HFFc6 (cell line): ENCODE measurements at places on chromosomes 3 and 15. TPM values are rescaled to one million over a fixed set of nuclear protein-coding genes. Genes with fewer than 3 reads are reported as not detected.

DNA sequence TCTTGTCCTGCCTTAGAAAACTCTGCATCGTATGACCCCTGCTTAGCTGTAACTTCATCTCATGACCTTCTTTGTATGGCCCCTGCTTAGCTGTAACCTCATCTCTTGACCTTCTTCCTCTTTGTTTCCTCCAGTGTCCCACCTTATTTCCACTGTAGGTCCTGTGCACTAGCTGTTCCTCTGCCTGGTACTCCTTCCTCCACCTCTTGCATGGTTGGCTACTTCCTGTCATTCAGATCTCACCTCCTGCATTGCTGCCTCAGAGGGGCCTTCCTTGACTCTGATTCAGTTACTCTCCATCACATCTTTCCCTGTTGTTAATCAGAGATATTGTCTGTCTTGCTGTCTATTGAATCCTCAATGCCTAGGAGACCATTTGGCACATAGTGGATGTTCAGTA is 63.2 kb downstream of the PDE8A start:
- peak overlapping the region; percentile 2; the same call in 1 of the 2 replicates for H3K27ac ChIP-seq
- no peak for DNase-seq
- H3K36me3 ChIP-seq, result no peaks in the 10 kb centered on the region; the same call in 1 of the 2 replicates
- peaks cover 66% of the 10 kb centered on the region for H3K4me1 ChIP-seq
- no peak overlapping the region for H3K4me3 ChIP-seq

DNA sequence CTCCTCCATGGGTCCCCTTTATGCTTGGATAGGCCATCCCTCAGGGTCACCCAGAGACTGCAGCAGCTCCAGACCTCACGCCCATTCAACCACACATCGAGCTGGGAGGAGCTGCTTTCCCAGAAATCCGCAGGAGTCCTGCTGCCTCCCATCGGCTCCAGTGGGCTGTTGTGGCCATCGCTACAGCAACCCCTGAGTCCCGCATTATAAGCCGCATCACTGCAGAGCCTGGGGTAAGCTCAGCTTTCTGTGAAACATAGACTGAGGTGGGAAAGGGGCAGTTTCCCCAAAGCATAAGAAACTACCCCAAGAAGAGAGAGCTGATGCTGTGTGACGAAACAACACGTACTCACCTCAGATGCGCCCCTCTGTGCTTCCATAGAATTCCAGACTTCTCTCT is 35.7 kb downstream of the MRPL46 start:
- no peak overlapping the region for H3K27ac ChIP-seq
- no peaks in the 10 kb centered on the region for H3K36me3 ChIP-seq
- H3K27me3 ChIP-seq, result peaks cover 21% of the 10 kb centered on the region
- no peak overlapping the region for H3K4me3 ChIP-seq

- peaks cover 16% of the 10 kb centered on the region for H3K4me1 ChIP-seq
- no peak overlapping the region for H3K27ac ChIP-seq
- H3K27me3 ChIP-seq, result no peaks in the 10 kb centered on the region
Measured at GRCh38 chr15:50744601-50745000, 20.9 kb downstream of the SPPL2A start.

DNA sequence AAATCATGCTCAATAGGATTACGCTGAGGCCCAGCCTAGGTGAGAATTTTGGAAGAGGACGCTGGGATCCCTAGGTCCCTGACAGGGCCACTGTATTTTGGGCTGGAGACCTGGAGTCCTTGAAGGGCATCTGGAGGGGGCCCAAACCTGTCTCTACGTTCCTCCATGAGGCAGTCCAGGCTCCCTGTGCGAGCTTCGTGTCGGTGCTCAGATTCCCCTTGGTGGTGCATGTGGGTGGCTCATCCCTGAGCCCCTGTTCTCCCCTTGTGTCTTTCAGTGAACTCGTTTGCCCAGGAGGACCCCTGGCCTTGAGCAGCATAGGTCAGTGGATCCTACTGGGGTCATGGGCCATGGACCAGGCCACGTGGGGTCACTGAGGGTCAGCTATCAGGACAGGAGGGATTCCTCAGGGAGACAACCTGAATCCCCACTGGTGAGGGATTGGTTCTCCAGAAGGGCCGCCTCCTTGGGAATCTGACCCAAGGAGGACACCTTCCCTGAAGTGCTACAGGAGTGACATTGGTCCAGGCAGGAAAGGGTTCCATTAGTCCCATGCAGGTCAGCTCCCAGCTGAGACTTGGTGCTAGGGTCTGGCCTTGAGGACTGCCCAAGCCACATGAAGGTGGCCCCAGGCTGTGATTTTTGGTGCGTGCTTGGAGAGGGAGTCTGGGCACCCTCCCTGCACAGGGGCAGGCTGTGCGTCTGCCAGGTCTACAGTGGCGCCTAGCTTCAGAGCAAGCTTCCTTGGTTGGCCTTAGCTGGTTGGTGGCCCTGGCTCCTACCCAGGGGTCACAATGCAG is 229.8 kb downstream of the SNRPN start:
- no peaks in the 10 kb centered on the region; the same call in 1 of the 2 replicates for H3K36me3 ChIP-seq
- DNase-seq, result no peak
- H3K27me3 ChIP-seq, result peaks cover 4% of the 10 kb centered on the region; the same call in 1 of the 2 replicates

GRCh38 chr3:84125760-84126159 is 833.0 kb upstream of the CADM2 start:
- no peak overlapping the region for H3K27ac ChIP-seq
- no peak for DNase-seq
- no peaks in the 10 kb centered on the region for H3K4me1 ChIP-seq
- no peaks in the 10 kb centered on the region for H3K36me3 ChIP-seq

- no peak overlapping the region for H3K27ac ChIP-seq
- H3K4me3 ChIP-seq, result no peak overlapping the region
- peaks cover 34% of the 10 kb centered on the region for H3K4me1 ChIP-seq
- H3K27me3 ChIP-seq, result no peaks in the 10 kb centered on the region
- peaks cover 15% of the 10 kb centered on the region for H3K36me3 ChIP-seq
- no peak for DNase-seq
Measured at GRCh38 chr3:177483182-177483967, 286.1 kb upstream of the TBL1XR1 start.

GRCh38 chr3:73214846-73215245 is 153.4 kb downstream of the EBLN2 start:
- peaks cover 8% of the 10 kb centered on the region; the same call in 1 of the 2 replicates for H3K4me1 ChIP-seq
- no peak overlapping the region for H3K27ac ChIP-seq
- H3K36me3 ChIP-seq, result no peaks in the 10 kb centered on the region
- DNase-seq, result no peak
- H3K27me3 ChIP-seq, result peaks cover 6% of the 10 kb centered on the region

DNA sequence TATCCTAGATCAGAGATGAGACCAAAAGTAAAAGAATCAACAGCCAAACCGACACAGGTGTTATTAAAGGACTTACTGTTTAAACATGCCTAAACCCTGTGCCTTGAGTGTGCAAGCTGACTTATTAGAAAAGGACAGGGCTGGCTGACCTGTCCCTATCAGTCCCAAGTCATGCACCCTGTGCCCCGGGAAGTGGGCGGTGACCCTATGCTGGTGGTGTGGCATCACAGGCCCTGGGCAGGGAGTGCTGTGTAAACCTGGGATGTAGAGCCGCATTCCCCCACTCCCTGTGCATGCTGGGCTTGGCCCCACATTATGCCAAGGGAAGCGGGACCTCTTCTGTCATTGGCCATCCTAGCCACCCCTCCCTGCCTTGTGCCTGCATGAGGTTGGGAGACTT is 10.6 kb downstream of the DNAJA4 start:
- no peak overlapping the region for H3K27ac ChIP-seq
- H3K4me3 ChIP-seq, result no peak overlapping the region
- H3K36me3 ChIP-seq, result no peaks in the 10 kb centered on the region

The ADGRG7 gene
- not detected in 2 replicates for total RNA-seq

The STRA6 gene
- total RNA-seq, result 2.6 to 3.2 TPM (median 2.8 TPM) in 3 replicates

The SLC22A13 gene
- total RNA-seq, result 0.13 to 0.25 TPM in 2 of 3 replicates, not detected in the other
